Activated CD4-positive, CD25-positive, alpha-beta regulatory T cell treated with anti-CD3 and anti-CD28 coated beads, Interleukin-2, amount 50 U/mL, for 72 hours (primary cell): ENCODE measurements at places on chromosomes 12 and 14.

GRCh38 chr14:43172899-43173548 lies 1334.1 kb downstream of the FSCB start:
- no peak for DNase-seq

- no peak for DNase-seq
Observed at GRCh38 chr12:111453071-111453989, 47.6 kb downstream of the SH2B3 start.

DNA sequence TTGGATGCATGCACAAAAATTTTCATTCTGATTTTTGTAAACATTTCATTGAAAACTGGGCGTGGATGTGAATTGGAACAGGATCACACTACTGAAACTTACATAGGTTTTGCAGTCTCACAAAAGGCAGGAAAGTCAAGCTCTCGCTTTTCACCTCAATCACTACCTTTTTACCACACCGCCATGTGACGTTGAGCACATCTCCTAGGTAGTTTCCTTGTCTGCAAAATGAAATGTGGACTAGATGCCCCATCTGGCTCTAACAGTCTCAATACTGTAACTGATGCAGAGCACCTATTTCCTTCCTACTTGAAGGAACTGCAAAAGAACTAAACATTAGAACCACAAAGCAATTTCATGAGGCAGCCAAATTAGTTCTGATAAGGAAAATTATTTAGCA lies 4.4 kb upstream of the YY1 start:
- no peak for DNase-seq

- DNase-seq = no peak
Observed at GRCh38 chr14:82341261-82341810, 807.7 kb upstream of the SEL1L start.

GRCh38 chr12:774051-774614 lies 21.8 kb downstream of the WNK1 start:
- no peak for DNase-seq

DNA sequence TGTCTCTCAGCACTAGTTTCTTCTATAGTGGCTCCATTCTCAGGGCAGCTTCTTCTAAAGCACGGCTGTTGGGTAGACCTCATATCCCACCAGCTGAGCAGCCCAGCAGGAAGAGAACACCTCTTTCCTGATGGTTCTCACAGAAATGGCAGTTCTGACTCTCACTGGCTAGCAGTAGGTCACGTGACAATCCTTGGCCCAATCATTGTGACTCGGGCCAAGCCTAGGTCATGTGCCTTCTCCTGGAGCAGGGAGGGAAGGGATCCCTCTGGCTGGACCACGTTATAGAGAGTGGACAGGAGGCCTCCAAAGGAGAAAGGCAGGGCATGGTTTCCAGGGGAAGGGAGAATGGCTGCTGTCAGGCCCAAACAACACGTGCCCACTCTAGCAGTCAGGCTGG lies 149.1 kb downstream of the AACS start:
- no peak for DNase-seq

DNA sequence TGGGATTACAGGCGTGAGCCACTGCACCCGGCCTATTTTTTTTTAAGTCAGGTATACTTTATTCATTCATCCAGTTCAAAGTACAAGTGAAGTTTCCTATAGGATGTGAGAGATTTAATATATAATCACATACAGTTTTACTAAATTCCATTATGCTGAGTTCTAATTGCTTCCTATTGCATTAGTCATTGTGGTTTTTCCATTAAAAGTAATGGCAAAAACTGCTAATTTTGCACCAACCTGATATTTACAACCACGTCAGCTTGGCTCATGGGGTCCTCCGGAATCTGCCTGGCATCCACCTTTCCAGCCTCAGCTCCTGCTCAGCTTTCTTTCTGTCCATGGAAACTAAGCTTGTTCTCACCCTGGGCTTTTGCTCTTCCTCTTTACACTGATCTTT lies 67.0 kb upstream of the CSRP2 start:
- no peak for DNase-seq

DNA sequence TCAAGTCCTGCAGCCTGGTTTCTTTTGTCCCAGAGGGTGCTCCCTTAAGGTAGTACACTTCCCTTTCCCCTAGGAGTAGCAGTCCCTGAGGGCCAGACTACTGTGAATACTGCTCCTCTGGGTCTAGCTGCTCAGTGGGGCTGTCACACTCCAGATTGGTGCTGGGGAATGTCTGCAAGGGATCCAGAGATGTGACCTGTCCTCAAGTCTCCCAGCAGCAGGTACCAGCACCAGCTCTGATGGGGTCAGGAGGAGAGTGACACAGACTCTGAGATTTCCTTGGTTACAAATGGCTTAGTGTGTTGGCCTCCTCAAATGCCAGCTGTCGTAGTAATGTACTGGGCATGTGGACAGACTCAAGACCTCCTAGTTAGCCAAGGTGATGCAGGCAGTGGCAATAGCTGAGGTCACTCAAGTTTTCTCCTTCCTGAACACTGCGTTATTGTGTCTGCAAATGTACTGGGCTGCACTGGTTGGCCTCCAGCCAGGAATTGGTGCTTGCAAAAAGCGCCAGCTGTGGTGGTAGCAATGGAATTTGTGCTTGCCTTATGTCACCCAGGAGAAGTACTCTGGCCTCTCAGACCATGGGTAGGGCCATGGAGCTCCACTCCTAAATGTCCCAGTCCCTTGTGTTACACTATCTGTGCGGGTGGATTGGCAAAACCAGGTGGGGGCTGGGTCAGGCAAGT lies 36.4 kb upstream of the AEBP2 start:
- no peak for DNase-seq

- DNase-seq = no peak
Observed at GRCh38 chr12:105954951-105955931, 183.5 kb downstream of the NUAK1 start.

DNA sequence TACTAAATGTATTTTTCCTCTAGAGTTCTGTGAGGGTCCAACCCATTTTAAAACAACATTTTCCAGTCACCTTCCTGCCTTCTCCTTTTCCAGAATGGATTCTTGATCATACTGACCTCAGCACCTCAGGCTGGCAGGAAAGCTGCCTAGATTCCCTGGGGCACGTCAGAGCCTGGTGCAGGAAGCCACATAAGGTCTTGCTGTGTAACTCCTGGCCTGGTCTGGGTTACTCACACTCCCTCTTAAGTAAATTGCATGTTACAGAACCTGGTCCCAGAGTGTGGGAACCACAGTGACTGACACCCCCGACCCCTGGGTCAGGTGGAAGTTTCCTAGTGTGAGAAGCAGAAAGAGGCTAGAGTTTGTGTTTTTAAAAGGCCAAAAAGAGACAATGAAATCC lies 209.8 kb downstream of the SPTSSA start:
- no peak for DNase-seq

DNA sequence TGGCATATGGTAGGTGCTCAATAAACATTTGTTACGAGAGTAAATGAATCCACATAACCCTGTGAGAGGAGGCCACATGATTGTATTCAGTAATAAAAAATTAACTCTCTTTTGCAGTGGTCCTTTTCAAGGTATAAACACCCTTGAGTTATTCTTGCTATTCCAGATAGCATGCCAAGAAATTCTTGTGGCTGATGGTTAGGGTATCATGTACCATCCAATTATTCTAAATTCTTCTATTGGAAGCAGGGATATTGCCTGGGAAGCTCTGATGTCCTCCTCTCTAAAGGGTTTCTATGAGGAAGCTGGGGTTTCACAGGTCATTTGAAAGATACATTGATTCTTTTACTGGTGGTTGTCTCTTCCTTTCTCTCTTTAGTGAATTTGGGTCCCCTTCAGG lies 10.1 kb downstream of the AKAP6 start:
- no peak for DNase-seq

GRCh38 chr12:23887055-23887835 lies 62.2 kb downstream of the SOX5 start:
- DNase-seq = no peak

- DNase-seq = no peak
Observed at GRCh38 chr12:70178038-70178437, 65.2 kb upstream of the CNOT2 start.

DNA sequence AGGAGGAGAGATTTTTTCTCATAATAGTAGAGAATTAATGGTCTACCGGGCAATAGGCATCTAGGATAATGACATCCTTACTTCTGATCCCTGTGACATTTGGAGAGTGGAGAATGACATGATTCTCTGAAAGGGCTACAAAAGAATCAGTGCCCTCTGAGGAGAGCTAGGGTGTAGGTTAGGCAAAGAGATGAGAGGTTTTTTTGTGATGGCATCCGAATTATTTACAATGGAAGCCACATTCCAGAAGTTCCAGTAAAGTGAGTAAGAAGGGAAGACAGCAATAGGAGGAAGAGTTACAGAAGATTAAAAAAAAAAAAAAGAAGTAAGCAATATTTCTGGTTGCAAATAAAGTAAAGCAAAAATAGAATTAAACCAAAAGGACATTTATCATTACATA lies 478.0 kb downstream of the RMST start:
- DNase-seq = no peak

- DNase-seq = no peak
Observed at GRCh38 chr14:95892142-95892541, 15.5 kb downstream of the TUNAR start.

- no peak for DNase-seq
Observed at GRCh38 chr12:5616854-5617253, 184.9 kb downstream of the NTF3 start.

- DNase-seq = no peak
Observed at GRCh38 chr12:117966511-117966910, 2.3 kb downstream of the KSR2 start.

DNA sequence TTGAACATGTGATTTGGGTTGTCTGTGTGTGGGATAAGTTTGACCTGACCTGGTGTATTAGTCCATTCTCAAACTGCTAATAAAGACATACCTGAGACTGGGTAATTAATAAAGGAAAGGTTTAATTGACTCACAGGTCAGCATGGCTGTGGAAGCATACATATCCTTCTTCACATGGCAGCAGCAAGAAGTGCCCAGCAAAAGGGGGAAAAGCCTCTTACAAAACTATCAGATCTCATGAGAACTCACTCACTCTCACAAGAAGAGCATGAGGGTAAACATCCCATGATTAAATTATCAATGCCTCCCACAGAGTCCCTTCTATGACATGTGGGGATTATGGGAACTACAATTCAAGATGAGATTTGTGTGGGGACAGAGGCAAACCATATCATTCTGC lies 94.0 kb upstream of the PPM1H start:
- DNase-seq = no peak

GRCh38 chr14:105439710-105440553 lies 20.3 kb downstream of the MTA1 start:
- no peak for DNase-seq

DNA sequence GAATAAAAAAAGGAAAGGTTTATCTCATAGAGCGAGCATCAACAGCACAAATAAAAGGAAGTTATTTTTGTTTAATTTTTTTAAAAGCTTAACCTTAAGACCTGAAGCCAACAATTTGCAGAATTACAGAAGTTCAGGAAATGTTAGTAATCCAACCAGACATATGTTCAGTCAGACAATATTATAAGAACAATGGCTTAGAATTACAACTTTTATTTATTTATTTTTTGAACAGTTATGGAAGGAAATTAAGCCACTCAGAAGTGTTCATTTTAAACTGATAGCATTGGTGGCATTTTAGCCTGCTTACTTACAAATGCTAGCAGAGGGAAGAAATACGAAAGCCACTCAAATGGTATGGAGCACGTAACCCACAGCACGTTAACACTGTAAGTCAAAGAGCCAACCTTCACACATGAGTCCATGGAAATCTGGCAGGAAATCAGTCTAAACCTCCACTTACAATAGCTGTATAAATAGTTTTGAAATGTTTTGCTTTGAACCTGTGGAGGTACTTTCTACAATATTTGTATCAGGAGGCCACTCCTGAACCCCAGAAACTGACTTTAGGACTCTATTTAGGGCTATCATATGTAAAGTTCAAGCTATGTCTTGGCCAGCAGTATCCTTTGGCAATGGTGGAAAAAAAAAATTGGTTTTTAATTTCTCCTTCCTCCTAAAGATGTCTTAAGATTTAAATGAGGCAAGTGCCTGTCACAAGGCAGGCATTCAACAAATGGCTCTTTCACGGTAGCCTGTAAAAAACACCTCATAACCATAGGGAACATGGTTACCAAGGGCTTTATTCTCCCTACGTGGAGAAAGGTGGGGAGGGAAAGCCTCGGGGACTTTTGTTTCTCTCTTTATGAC lies 102.3 kb downstream of the ITPR2 start:
- DNase-seq = no peak

GRCh38 chr14:63952933-63953437 lies 100.2 kb downstream of the SYNE2 start:
- DNase-seq = no peak

- no peak for DNase-seq
Observed at GRCh38 chr12:109948368-109948767, 47.8 kb downstream of the GIT2 start.

GRCh38 chr12:66688846-66689439 lies 10.1 kb upstream of the GRIP1 start:
- no peak for DNase-seq

DNA sequence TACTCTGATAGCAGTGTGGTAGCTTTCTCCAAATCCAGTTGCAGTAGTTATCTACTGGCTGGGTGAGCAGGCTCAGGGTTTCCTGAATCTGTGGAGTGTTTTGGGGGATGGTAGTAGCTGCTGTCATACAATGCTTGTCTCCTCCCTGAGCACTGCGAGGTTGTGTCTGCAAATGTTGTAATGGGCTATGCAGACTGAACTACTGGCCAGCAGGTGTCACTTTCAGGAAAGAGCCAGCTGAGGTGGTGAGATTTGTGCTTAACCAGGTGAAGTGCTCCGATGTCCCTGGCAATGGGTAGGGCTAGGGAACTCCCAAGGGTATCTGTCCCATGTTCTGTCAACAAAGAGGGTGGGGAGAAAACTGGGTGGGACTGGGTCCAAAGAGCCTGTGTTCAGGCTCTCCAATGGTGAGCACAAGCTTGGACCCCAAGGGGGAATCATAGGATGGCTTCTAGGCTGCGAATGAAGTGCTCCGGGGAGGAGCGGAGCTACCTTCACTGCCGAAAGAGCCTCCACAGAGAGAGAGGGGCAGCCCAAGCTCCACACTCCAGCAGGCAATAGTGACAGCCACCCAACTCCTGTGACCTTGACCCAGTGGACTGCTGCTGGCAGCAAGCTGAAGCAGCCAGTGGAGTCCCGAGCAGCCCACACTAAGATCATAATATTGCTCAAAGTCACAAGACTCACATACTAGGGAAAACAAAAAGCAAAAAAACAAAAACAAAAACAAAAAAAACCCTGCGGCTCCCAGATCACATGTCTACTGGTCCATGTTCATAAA lies 1324.0 kb upstream of the USP15 start:
- no peak for DNase-seq

DNA sequence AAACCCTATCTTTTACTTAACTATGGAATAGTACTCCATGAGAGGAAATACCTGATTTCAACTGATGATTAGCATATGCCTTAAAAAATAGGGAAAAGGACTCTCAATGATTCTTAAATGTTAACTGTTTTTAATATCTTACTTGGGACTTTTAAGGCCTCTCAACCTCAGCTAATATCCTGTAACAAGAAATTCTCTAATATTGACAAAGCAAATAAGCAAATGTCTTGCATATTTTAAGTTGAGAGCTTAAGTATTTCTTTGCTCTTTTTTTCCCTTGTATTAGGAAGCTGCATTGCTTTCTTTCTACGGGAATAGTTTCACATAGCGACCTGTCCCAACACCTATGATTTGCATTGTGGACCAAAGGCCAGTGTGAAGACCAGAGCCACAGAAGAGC lies 249.9 kb downstream of the BCAT1 start:
- no peak for DNase-seq

- DNase-seq = no peak
Observed at GRCh38 chr12:52391618-52392002, 6.2 kb upstream of the KRT84 start.
